ENCODE measurements at places on chromosomes 7 and 10.

- no peak for DNase-seq
Observed at GRCh38 chr7:135215698-135216097, 4.4 kb upstream of the WDR91 start.

DNA sequence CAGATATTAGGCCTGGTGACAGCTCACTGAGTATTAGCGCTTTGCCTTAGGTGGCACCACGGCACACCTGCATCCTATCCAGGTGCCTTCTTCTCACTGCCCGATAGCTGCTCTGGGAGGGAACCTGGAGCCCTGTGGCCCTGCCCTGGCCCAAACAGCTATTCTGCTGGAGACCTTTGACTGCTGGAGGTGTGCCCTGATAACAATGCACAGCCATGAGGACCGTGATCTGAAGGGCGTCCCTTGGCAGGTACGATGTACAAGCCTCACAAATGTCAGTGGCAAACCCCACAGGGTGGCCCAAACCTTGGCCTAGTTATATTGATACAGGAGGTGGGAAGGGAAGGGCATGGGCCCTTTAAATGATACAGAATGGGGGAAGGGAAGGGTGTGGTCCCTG lies 259.5 kb downstream of the GRID1 start:
- no peak for DNase-seq

DNA sequence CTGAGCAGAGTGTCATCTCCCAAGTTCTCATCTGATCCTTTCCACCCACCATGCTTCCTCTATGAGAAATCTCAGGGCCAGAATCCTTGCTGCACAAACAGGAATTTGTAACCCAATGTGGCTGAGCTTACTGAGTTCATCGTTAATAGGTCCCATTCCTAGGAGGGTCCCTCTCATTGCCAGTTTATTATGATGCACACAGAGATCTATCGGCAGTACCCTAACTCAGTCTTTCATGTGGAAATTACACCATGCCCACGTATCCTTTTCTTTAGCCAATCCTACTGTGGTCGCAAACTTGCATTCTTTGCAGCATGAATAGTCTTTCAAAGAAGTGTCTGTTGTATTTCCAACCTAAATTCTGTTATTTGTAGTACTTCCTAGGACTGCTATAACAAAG lies 12.1 kb downstream of the TMEM236 start:
- no peak for DNase-seq

- no peak for DNase-seq
Observed at GRCh38 chr7:42934291-42934690, 2.1 kb downstream of the MRPL32 start.

GRCh38 chr10:25071227-25071626 lies 54.8 kb downstream of the THNSL1 start:
- DNase-seq = no peak

DNA sequence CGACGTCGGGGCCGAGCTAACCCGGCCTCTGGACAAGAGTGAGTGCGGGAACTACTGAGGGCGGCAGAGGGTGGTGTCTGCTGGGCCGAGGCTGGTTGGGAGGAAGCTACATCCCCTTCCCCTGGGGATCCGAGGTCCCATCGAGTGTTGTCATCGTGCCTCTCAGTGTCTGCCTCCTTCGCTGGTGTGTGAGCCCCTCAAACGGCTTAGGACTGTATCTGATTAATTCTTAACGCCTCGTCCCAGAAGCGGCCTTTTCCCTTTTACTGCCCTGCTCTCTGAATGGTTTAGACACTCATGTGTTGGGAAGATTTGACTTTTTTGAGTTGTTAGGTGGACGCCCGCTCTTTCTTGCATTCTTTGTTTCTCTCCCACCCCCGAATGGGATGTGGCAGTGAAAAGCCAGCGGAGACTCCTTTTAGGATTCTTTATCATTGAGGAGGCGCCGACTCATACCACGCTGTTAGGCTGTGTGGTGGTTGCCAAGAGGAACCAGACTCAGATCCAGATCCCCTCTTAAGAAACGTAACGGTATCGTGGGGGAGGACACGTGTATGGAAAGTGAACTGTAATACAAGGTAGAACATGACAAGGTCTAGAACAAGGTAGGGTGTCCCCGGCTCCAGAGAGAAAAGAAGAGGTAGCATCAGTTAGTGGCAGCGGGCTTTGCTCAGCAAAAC lies 631 bp downstream of the SUPV3L1 start:
- DNase-seq = no peak

DNA sequence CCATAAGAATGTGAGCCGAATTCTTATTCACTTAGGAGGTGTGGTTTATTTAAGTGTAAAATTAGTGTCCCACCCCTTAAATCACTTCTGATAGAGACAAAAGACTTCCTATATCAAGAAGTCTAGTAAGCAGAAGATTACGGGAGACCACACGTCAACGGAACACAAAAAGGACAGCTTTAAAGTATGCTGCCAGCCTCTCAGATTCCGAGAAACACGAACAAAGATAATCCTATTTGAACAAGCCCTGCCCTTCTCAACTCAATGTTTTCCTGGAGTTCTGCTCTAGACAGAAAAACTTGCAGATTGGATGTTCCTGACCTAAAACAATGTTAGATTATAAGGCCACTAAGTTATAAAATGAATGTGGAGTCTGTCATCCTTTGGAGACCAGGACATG lies 4.9 kb upstream of the MCU start:
- no peak for DNase-seq

DNA sequence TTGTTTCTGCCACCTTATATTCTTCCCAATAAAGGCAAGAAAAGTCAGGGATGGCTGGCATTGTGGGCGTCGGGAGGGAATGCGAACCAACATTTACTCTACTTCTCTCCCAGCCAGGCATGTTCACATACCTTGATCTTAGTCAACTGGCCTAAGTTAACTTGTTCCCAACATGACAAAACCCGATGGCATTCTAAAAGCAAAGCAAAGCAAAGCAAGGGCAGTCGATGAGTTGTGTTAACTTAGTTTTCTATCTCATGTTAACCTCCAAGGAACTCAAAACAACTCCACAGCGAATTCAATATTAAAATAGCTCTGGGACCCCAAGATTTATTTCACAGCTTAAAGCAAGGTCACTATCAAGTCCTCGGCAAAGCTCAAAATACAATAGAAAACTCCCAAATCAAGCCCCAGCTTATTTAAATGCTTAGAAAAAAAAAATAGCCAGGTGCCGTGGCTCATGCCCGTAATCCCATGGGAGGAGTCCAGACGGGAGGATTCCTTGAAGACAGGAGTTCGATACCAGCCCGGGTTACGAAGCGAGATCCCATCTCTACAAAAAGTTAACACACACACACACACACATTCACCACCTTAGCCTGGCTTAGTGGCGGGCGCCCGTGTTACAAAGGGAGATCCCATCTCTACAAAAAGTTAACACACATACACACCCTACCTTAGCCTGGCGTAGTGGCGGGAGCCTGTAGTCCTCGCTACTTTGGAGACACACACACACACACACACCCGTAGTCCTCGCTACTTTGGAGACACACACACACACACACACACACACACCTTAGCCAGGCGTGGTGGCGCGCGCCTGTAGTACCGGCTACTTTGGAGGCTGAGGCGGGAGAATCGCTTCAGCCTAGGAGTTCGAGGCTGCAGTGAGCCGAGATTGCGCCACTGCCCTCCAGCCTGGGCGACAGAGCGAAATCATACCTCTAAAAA lies 901 bp upstream of the CCNY start:
- DNase-seq = no peak

DNA sequence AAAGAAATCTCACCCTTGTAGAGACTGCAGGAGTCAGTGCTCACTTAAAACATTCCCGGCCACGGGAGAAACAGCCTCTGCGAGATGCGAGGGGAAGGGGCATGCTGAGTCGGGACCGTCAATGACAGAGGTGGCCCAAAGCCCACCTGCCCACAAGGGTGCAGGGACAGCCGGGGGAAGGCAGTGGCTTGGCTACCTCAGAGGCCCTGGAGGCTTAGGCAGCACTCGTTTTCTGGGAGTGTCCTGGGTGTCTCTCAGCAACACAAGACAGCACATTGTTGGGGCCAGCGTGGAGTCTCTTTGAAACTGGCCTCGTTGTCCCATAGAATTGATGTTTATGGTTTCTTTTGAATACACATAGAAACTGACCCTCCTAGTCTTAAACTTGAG lies 25.6 kb upstream of the SYCE1 start:
- DNase-seq = no peak
